ENCODE measurements at places on chromosomes 3 and 15.

DNA sequence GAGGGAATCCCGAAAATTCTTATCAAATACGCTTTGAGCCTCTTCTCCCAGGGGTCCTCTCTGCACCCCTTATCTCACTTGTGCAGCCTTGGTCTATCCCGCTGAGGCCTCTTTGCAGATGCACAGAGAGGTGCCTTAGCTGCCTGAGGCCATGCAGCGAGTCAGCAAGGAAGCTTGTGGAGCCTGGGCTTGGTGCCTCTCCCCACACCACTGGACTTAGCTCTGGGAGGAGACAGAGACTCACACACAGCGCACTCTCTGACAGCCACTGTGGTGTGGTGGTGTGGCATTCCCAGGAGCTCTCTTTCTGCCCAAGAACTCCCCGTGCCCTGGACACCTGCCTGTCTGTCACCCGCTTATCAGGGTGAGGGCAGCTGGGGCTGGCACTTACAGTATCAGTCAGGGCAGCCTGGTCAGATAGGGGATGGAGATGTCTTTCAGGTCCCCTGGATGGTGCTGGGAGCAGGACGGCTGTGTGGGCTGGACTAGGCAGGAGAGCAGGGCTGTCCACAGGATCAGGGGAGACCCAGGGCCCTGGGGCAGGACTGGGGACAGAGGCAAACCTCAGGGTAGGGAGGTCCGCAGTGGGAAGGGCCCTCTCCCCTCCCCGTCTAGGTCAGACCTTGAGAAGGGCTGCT is 10.2 kb upstream of the LINGO1 start:
- peak; percentile 84 for DNase-seq

- no peak for DNase-seq
Measured at GRCh38 chr3:177981576-177981975, 554.7 kb upstream of the KCNMB2 start.

- DNase-seq = no peak
Measured at GRCh38 chr3:69174871-69175737, 52.7 kb upstream of the LMOD3 start.

DNA sequence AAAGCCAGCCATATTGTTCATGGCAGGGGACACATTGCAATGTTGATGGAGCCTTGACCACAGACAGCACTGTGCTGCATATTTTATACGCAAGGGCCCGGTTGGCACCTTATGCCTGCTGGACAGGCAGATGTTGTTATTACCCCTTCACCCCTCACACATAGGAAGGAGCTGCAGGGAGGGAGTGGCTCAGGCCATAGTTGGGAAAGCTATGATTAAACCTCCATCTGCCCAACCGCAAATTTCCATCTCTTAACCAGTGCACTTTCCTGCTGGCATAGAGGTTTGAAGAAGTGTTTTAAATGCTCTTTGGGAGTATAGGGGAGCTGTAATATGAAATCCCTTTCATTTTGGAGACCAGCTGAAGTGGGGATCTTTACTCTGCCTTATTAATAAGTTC is 224.7 kb downstream of the CACNA2D3 start:
- DNase-seq = no peak

DNA sequence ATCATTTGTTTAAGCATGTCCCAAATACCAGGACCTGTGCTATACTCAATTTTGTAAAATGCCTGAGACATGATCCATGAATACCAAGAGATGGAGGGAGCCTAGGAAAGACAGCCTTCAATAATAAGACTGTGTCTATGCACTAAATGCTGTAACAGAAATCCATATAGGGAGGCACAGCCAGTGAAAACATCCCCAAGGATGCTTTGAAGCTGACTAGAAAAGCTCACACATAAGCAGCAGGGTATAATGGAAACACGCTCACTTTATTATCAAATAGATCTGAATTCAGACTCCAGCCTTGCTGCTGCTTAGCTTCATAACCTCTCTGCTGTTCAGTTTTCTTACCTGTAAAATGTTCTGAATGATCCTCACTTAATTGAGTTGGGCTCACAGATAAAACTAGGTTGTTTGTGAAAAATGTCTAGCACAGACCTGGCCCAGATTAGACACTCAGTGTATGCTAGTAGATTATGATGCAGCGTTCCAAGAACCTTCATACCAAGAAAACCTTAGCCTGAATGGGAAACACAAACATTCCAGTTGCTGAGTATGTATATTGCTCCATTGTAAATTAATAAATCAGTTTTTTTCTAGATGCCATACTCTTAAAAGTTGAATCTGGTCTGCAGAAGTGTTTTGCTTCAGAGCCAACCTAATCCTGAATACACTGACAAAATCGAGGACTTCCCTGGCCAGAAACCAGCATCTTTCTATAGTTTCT is 3.8 kb upstream of the LARP6 start:
- no peak for DNase-seq

Measured in NCI-H226 (cell line).